Eye (tissue), 1 donor: ENCODE measurements at places on chromosomes 1 and 21.

DNA sequence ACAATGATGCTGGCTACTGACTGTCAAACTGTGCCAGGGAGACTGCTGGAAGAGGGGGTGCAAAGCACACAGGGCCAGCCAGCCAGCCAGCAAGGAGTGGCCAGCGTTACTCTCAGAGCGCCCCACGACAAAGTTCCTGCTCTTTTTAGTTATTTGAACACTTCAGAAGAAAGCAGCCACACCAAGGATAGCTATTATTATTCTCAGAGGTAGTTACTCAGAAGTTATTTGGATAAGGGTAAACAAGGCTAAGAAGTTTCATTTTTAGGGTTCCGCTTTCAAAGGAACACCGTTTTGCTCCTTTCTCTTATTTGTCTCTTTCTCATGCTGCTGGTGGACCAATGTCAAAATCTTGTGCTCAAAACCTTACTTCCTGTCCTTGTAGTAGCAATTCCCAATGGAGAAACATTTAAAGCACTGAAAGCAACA is 59.9 kb downstream of the VANGL2 start:
- no peak for DNase-seq

DNA sequence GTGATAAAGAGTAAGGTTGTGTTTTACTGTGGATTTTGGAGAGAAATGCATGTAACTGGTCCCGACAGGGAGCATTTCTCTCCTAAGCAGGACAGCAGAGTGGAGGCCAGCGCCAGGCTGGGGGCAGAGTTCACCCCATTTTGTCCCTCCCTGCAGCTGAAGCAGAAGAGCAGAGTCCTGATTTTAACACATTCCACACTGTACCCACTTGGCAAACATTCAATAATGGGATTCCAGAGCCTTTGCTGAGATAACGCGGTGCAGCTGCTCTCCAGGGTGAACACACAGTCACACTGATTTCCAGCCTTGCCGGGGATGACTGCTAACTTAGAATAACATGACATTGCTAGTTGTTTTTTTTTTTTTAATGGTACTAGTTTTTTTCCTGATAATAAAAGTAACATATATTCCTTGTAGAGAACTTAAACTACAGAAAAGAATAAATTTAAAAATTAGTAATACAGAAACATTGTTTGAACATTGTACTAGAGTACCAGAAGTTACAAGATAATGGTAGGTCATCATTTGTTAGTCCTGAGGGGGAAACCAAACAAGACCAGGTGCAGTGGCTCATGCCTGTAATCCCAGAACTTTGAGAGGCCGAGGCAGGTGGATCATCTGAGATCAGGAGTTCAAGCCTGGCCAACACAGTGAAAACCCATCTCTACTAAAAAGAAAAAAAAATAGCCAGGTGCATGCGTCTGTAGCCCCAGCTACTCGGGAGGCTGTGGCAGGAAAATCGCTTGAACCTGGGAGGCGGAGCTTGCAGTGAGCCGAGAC is 77.2 kb downstream of the SCCPDH start:
- peak; percentile 36 for DNase-seq

DNA sequence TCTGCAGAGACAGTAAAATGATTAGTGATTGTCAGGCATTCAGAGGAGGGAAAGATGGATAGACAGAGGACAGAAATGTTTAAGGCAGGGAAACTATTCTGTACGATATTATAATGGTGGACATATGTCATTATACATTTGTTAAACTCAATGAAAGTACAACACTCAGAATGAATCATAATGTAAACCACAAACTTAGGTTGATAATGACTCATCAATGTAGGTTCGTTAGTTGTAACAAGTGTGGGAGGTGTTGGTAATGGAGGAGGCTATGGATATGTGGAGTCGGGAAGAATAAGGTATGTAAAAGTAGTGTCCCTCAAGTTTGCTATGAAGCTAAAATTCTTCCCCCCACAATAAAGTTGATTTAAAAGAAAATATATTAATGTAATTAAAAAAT is 455.0 kb downstream of the BRINP3 start:
- DNase-seq, result no peak

- DNase-seq, result no peak
Observed at GRCh38 chr1:2520806-2521205, 5.6 kb downstream of the PANK4 start.

DNA sequence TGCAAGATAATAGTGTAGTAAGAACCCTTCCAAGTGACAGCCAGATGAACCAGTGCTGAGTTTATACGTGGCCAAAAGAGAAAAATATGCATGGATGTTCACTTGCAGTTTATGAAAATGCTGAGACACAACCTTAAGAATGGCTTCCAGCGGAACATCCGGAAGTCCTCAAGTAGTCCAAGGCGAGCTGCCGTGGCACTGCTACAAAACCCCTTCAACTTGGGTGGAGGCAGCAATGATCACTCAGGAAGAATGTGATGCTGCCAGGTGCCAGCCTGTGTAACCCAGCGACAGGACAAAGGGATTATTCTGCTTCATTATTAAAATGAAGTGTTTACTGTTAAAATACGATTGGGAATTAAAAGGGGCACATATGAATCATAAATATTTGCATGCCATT is 179.6 kb downstream of the RUNX1 start:
- no peak for DNase-seq

GRCh38 chr1:28926629-28927265 is 12.4 kb downstream of the EPB41 start:
- DNase-seq, result peak; percentile 29

- no peak for DNase-seq
Observed at GRCh38 chr1:46159516-46159915, 15.4 kb upstream of the TSPAN1 start.

DNA sequence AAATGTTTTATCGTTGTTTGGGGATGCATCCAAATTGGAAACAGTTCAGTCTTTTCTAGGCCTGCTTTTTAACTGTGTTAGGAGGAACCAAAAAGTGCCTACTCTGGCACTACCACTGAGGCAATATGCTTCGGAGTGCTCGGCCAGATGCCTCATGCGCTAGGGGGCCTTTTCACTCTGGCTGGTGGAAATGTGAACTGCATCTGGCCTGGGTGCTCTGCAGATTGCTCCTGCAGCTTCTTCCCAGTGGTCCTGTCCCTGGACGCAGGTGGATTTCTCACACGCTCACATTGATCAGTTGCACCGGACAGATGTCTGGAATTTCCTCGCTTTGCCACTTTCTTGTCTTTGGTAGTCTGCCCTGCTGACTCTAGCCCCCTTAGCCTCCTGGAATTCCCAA is 330.2 kb upstream of the FMN2 start:
- no peak for DNase-seq

DNA sequence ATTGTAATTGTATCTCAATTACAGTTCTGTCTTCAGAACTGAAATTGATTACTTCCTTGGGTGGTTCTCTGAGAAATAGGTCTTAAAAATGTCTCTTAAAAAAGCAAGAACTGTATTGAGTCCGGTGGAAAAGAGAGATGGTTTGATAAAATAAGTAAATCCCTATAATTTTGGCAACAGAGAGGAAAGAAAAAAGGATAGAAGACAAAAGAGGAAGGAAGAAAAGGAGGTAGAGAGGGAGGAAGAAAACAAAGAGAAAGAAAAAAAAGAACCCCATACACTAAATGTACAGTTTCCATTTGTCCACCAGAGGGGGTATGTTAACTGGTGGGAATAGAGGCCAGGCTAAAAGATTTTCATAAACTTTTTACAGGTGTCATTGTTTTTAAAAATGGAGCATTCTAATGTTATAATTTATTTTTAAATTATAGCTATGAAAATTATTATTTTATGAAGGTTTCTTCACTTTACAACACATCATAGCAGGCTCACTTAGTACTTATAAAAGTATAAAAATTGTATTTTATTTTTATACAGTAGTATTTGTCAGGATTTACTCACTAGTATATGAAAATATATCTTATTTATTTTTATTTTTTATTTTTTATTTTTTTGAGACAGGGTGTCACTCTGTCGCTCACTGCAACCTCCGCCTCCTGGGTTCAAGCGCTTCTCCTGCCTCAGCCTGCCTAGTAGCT is 2.1 kb upstream of the UBE2T start:
- peak; percentile 74 for DNase-seq

- DNase-seq, result no peak
Observed at GRCh38 chr1:159421821-159422220, 10.2 kb upstream of the OR10J4 start.

DNA sequence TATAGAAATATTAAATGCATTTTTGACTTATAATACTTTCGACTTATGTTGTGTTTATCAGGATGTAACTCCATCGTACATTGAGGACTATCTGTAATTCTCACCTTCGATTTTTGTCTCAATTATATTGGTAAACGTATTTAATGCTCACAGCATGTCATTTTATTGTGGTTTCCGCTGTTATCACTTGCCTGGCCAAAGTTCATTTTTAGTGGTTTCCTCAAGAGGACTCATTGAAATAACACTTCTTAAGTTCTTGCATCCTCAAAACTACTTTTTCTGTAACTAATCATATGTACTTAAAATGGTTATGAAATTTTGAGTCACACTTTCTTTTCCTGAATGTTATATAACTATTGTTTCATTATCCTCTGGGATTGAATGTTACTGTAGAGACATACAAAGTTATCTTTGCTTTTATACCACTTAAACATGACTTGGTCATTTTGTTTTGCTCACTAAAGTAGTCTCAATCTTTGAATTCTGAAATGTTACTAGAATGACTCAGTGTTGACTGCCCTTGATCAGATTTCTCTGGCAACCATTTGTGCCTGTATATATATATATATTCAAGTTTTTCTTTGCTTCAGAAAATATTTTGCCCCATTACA is 289.6 kb upstream of the PROX1 start:
- DNase-seq, result no peak

GRCh38 chr1:63936276-63936675 is 162.5 kb downstream of the ROR1 start:
- no peak for DNase-seq

- DNase-seq, result no peak
Observed at GRCh38 chr1:53449693-53450092, 9.5 kb upstream of the DMRTB1 start.

DNA sequence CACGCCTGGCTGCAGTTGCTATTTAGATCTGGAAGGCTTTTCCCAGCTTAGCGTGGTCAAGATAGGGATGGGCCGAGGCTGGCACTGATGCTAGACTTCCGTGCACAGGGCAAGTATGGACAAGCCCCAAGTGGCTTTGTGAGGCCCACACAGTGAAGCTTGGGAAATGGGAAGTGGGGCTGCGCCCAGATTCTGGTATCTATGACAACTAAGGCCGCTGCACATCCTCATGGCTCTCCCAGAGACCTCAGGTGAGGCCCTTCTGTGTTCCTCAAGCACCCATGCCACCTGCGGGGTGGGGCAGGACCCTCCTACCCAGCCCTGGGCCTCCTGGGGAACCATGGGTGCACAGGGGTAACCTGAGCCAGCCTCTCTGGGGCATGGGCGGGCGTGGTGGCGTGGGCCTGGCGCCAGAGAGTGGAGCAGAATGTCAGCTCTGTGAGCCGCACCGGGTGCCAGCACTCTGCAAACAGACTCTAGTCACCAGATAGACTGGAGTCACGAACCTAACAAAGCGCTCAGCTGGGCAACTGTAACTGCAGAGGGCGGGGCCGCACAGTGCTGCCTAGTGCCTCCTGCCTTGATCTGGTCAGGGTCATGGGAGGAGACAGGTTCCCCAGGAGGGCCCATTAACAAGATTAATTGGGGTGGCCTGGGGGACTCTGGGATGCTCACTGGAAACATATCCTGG is 46.4 kb downstream of the ELF3 start:
- DNase-seq, result no peak
